Stimulated activated CD4-positive, alpha-beta T cell treated with anti-CD3 and anti-CD28 coated beads, Interleukin-12 subunit alpha, Interleukin-12 subunit beta, amount 100 ng/mL, for 48 hours (primary cell): ENCODE measurements at places on chromosomes 5 and 9.

DNA sequence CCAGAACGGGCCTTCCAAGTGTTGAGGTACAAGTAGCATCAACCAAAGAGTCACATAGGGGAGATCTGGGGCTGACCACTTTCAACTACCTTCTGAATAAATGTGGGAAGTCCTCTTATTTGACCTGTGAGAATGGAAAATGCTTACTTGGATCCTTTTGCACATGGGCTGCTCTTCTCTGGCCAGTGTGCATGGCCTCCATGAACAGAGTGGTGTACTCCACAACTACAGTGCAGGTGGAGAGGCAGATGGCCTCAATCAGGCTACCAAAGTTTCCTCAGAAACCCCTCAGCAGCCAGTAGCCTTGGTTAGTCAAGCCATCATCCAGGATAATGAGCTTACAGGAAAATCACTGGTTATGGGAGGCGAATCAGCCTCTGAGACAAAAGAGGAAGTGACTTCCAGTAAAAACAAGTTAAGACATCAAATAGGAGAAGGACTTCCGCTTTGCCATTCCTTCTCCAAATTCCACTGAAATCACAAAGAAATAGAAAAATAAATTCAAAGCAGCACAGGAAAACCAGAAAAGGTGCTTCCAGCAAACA lies 18.3 kb upstream of the FCHO2 start:
- DNase-seq, result no peak

DNA sequence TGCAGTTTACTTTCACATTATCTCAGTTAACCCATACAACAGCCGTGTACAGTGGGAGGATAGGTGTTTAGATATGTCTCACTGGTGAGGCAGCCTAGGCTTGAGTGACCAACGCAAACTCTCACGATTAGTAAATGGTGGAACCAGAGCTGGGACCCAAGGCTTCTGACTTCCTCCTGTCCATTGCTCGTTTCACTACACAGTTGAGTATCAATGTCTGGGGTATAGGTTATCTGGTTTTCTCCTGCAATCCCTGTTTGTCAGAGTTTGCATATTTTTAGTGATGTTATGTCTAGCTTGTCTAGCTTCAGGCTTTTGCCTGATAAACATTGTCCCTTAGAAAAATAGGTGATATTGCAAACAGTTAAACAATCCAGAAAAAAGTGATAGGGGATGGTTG lies 62.6 kb downstream of the NUP214 start:
- no peak for DNase-seq

DNA sequence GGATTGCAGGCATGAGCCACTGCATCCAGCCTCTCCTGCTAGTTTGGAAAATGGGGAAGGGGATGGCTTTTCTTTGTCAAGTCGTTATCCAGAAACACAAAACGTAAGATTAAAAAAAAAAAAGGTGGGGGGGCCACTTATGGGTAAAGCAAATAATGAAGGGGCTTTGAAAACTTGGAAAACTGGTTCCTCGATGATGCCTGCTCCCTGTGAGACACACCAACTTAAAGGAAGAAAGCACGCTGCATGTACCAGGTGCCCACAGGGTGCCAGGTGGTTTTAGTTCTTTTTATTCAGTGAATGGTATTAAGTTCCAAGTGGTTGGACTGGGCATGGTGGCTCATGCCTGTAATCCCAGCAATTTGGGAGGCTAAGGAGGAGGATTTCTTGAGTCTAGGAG lies 170.1 kb downstream of the GOLPH3 start:
- DNase-seq, result no peak

DNA sequence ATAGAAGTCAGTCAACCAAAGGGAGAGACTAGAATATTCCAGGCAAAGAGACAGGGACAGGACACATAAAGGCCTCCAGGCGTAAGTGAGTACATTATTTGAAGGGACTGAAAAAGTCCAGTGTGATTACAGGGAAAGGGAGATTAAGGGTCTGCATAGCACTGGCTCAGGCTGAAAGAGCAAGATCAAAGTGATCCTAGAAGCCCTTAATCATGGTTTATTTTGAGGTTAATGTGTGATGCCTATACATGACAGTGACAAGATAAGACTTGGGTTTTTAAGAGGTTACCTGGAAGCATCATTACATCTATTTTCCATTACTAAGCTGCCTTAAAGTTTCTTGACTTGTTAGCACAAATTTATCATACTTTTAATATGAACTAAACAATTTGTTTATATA lies 25.8 kb downstream of the LMBRD2 start:
- DNase-seq, result no peak
